PC-3 (cell line): ENCODE measurements at places on chromosomes 4 and X.

DNA sequence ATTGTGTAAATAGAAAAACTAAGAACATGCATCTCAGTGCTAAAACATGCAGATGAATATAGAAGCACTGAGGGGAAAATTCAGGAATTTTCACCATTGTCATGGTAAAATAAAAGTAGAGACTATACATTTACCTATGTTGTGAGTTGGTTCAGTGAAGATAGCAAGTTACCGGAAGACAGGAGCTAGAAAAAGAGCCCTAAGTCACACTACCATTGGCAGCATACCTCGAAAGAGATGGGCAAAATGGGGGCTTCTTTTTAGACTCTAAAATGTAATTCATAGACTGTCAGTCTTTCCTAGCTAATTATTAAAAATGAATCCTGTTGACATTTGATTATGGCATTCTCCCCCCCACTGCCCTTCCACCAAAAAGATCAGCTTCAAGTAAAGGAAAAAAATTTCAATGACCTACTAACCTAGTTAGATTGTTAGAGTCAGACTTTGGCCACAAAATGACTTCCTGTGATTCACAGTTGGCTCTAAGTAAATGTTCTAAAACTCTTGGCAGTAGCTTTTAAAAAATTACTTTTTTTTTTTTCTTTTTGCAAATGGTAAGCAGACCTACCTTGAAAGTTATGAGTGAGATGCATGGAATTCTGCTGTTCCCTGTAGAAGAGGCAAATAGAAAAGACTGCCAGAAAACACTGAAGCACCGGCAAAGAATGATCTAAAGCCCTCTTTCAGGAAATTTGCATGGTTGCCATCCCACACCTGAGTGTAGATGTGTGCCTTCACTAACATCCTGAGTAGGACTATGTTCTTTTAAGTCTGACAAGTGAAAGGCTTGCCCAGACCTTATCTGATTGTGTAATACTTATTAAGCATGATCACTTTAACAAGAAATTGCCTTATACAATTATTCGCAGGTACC lies 26.4 kb upstream of the ARSJ start:
- H3K36me3 ChIP-seq: no peaks in the 10 kb centered on the region
- H3K4me3 ChIP-seq: no peak overlapping the region
- peak; percentile 80 for DNase-seq
- peaks cover 19% of the 10 kb centered on the region for H3K4me1 ChIP-seq
- H3K27me3 ChIP-seq: no peaks in the 10 kb centered on the region
- peak overlapping the region; percentile 75 for H3K27ac ChIP-seq

GRCh38 chr4:10183462-10183861 lies 66.9 kb upstream of the WDR1 start:
- H3K4me3 ChIP-seq: no peak overlapping the region
- no peaks in the 10 kb centered on the region for H3K27me3 ChIP-seq
- no peaks in the 10 kb centered on the region for H3K36me3 ChIP-seq
- no peaks in the 10 kb centered on the region for H3K4me1 ChIP-seq

DNA sequence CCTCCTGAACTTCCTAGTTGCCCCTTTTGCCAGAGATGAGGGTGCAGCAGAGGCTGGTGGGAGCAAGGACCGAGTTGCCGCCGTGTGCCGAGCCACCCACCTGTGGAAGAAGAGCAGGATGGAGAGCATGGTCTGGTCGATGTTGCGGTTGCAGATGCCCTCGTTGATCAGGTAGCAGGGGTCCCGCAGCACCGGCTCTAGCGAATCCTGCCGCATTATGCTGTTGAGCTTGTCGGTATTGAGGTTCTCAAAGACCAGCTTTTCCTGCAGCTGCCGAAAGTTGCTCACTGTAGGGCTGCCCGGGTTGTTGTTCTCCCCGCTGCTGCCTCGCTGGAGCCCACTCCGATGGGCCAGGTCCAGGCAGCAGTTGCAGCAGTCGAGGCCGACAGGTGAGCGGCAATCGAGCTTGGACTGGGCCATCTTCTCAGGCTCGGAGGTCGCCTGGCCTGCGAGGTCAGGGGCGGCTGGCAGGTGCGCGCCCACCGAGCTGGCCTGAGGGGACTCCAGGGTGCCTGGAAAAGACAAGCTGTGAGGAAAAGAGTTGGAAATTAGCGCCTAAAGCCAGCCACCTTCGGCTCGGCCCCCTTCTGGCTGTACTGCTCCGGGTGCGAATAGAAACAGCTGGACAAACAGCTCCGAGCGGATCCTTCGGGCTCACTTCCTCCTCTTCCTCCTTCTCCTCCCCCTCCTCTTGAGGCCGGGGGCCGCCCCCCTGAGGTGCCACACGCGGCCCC lies 420 bp downstream of the TSC22D3 start:
- DNase-seq: no peak
- no peak overlapping the region for H3K27ac ChIP-seq
- H3K36me3 ChIP-seq: no peaks in the 10 kb centered on the region
- no peaks in the 10 kb centered on the region for H3K27me3 ChIP-seq
- H3K4me1 ChIP-seq: peaks cover 10% of the 10 kb centered on the region
- peak overlapping the region; percentile 77 for H3K4me3 ChIP-seq

DNA sequence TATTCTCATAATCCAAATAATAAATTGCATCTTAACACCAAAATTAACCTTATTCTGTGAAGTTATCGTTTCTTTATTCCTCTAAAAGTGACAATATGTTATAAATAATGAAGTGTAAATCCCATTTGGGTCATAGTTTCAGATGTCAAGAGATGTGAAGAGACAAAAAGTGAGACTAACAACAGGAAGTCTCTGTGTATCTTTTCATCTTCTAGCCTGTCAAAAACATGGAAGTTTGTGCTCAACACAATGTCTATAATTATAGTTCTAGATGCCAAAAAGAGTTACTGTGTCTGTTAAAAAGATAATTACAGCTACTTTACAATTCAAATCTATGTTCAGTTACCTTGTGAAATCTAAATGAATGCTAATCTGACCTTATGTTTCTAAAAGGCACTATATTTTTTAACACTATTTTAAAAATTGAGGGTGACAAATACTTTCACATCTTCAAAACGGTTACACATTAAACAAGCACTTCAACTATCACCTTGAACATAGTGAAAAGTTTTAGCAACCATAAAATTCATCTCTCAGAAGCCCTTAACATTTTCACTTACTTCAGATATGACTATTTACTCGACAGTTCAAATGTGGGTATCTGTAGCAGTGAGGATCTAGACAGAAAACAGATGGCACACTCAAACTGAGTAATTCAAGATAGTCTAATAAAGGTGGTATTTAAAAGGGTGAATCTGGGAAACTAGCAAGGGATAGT lies 509.8 kb downstream of the ARAP2 start:
- H3K36me3 ChIP-seq: no peaks in the 10 kb centered on the region
- H3K4me1 ChIP-seq: no peaks in the 10 kb centered on the region
- no peak overlapping the region for H3K4me3 ChIP-seq
- no peaks in the 10 kb centered on the region for H3K27me3 ChIP-seq
- no peak overlapping the region for H3K27ac ChIP-seq

DNA sequence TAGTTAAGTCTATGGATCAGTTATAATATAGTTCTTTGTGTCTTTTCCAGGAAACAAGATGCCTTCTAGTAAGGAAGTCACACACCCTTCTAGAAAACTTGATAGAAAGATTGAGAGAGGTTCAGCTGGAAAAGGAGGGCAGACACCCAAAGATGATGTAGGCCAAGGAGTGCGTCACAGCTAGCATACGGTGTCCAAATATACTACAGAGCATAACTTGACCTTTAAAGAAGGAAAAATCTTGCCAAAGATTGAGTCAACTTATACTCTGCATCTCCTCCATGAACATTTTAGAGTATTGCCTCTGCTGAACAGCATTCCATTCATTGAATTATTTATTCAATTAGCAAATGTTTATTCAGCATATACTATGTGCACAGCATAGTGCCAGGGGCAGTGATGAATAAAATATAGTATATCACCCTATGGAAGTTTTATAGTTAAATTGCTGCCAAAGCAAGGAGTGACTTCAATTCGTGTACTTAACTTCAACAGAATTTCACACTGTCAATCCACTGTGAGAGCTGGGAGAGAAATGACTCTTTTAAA lies 51.9 kb upstream of the SLC6A14 start:
- H3K27me3 ChIP-seq: no peaks in the 10 kb centered on the region
- no peaks in the 10 kb centered on the region for H3K36me3 ChIP-seq
- H3K4me1 ChIP-seq: peaks cover 17% of the 10 kb centered on the region
- H3K4me3 ChIP-seq: no peak overlapping the region
- H3K27ac ChIP-seq: peak overlapping the region; percentile 79

GRCh38 chr4:128661479-128661878 lies 148.0 kb upstream of the JADE1 start:
- H3K4me3 ChIP-seq: no peak overlapping the region
- H3K4me1 ChIP-seq: no peaks in the 10 kb centered on the region

DNA sequence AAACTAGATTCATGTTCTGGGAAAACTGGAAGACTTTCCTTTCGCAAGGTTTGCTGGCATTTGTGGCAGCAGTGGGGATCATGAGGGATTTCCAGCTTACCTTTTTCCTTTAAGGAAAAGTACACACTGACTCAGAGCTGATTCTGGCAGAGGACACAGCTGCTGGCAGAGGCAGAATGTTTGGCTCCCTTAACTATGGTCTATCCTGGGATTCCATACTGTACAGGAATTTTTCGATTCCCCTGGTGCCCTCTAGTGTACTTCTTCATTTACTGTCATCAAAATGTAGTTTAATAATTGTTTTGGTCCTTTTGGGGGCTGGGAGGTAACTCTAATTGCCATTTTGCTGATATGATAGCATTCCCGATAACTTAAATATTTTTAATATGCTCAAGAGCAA lies 152.7 kb downstream of the GABRG1 start:
- no peaks in the 10 kb centered on the region for H3K36me3 ChIP-seq
- DNase-seq: peak; percentile 69
- H3K4me3 ChIP-seq: no peak overlapping the region
- no peak overlapping the region for H3K27ac ChIP-seq
- H3K4me1 ChIP-seq: no peaks in the 10 kb centered on the region
- no peaks in the 10 kb centered on the region for H3K27me3 ChIP-seq
